NCI-H1930 (cell line): ENCODE measurements at places on chromosomes 1 and 21.
A peak's percentile ranks its signal among the peaks of the same experiment; 100 is the strongest.

GRCh38 chr1:151839457-151840403 lies at the start of gene C2CD4D:
TSS of gene C2CD4D (minus strand) at chr1:151839820. CDS start at chr1:151838989, 831 bp downstream.
- no peak for DNase-seq

DNA sequence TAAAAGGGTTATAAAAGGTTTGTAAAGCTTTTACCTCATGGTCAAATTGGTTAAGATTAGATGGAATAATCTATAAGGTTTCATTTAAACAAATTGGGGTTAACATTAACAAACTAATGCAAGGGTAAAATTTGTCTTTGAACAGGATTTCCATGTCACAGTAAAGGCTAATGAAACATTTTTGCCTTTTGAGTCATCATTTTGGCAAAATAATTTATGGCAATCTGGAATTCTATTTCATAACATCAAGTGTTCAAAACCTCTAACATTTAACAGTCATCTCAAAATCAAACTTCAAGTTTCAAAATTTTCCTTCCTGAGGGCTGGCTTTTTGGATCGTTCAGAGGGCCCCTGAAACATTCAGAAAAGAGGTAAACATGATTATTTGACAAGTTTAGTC lies 6.6 kb upstream of the CD46 start:
- no peak for DNase-seq

- DNase-seq = no peak
These were observed 194.8 kb downstream of the EIF4G3 start for GRCh38 chr1:20981915-20982314.

DNA sequence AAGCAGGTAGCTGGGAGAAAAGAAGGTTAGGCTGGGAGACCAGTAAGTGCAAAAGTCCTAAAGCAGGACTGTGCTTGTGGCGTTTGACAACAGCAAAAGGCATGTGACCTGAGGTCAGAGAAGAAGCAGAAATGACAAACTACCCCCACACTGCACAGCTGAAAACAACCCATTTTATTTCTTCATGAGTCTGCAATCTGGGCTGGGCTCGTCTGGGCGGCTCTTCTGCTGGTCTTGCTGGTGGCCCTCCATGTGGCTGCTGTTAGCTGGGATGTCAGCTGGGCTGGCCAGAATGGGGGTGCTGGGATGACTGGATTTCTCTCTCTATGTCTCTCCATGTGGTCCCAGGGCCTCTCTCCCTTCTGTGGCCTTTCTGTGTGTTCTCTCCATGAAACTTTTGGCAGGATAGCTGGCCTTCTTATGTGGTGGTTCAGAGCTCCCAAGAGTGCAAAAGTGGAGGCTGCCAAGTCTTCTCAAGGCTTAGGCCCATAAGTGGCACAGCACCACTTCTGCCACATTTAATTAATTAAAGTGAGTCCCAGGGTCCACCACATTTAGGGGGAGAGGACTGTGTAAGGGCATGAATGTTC lies 128.6 kb downstream of the RIPK4 start:
- no peak for DNase-seq

- DNase-seq = no peak
These were observed 165.5 kb upstream of the NFIA start for GRCh38 chr1:60916906-60917305.

- no peak for DNase-seq
These were observed 68.7 kb upstream of the KLHDC7A start for GRCh38 chr1:18411820-18412641.

DNA sequence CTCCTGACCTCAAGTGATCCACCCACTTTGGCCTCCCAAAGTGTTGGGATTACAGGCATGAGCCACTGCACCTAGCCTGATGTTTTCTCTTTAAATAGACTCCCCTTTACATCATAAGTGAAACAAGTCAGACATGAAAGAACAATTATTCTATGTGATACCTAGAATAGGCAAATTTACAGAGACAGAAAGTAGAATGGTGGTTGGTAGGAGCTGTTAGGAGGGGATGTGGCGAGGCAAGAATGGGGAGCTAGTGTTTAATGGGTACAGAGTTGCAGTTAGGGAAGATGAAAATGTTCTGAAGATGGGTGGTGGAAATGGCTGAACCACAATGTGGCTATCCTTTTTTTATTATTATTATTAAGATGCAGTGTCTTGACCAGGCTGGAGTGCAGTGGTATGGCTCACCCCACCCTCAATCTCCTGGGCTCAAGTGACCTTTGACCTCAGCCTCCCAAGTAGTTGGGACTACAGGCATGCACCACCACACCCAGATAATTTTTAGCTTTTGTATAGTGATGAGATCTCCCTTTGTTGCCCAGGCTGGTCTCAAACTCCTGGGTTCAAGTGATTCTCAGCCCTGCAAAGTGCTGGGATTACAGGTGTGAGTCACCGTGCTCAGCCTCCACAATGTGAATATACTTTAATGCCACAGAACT lies 28.4 kb downstream of the ELF3 start:
- DNase-seq = no peak

DNA sequence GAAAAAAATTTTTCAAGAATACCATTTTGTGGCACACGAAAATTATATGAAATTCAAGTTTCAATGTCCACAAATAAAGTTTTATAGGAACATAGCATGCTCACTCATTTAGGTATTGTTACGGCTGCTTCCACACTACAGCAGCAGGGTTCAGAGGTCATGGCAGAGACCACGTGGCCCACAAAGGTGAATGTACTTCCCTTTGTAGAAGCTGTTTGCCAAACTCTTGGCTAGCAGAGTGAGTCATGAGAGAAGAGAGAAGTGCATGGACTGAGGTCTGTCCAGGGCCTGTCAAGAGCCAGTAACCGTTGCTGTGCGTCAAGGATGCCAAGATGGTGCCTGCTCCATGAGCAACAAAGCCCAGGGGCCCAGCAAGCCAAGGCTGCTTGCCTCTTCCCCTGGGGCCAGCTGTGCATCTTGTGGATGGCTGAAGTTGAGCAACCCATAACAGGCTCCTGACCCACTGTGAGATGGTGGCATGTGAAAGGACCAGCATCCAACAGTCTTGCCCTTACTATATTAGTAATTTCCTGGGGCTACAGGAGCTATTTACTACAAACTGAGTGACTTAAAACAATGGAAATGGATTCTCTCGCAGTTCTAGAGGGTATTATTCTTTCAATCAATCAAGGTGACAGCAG lies 64.8 kb upstream of the ATP5PO start:
- no peak for DNase-seq

DNA sequence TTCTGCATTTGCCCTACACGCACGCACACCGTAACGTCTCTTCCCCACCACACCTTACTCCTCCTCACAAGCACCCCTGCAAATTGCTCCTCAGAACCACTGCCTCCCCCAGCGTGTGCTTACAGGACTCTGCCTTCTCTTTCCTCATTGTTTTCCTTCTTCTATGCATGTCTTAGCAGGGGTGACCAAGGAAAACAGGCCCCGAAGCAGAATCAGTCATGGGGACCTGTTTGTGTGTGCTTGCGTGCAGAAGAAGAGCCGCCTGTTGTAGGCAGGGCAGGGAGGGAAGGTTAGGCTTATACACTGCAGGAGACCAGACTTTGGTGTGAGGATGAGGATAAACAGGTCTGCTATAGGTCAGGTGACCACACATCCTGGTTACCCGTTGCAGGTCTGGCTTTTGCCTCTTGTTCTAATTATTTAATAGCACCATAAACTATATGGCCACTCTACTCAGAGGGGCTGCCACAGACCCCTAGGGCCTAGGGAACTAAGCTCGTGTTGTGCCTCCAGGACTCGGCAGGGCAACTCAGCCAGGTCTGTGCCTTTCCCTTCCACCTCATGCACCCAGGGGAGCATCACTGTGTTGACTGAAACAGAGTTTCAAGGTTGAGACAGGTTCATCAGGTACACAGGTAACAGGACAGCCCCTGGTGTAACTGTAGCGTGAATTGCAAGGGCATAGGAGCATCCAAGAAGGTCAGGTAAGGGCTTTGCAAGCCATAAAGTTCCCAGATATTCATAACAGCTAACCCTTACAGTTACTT lies 60.8 kb upstream of the EPS8L3 start:
- no peak for DNase-seq

- DNase-seq = no peak
These were observed 5.0 kb downstream of the STX12 start for GRCh38 chr1:27778056-27778455.

- no peak for DNase-seq
These were observed 20.9 kb upstream of the ATP5PO start for GRCh38 chr21:33936301-33937038.

DNA sequence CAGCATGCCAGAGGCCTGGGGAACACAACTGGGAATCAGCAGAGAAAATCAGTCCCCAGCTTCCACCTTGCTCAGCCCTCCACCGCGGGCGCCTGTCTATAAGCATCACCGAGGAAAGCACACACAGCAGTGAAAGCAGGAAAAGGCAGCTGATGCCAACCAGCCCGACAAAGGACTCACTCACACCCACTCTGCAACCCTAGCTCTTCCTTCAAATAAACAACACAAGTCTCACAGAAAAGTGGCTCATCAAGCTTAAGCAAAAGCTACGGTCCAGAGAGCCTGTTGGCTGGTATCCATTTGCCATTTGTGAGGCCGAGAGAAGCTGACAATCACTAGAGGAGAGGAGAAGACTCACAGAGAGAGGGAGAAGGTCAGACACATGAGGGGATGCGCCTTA lies 27.1 kb downstream of the MRAP start:
- DNase-seq = no peak

DNA sequence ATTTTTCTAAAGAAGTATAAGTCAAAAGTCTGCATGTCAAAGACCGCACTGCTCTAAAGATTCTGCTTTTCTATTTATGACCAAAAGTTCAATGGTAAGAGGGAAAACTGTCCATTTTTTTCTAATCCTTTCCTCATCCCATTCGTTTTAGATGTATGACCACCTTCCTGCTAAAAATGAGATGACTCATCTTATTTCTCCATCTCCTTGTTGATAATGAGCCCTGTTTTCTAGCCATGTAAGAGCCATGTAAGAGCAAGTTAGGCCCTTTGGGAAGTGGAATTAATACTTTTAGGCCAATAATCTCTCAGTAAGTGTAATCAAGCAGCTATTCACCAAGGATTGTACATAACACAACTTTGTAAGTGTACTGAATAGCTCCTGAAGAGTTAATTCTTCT lies 475.6 kb upstream of the B3GALT2 start:
- no peak for DNase-seq

GRCh38 chr1:162025541-162025940 lies 1.9 kb upstream of the OLFML2B start:
- no peak for DNase-seq

DNA sequence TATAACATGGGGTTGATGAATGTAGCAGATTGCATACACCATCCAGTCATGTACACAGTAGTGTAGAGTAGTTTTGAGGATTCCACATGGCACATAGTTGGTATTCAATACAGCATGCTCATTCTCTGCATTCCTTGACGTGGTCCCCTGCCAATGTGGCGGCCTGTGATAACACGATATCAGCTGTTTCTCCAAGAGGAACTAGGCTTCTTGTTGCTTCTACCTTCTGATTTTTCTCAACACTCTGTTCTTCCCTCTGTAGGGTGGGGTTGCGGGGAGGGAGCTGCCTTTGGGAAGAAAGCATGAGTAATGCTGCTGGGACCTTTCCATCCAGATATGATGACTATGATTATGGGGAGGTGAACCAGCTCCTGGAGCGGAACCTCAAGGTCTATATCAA lies 19.4 kb downstream of the SESN2 start:
- DNase-seq = no peak

DNA sequence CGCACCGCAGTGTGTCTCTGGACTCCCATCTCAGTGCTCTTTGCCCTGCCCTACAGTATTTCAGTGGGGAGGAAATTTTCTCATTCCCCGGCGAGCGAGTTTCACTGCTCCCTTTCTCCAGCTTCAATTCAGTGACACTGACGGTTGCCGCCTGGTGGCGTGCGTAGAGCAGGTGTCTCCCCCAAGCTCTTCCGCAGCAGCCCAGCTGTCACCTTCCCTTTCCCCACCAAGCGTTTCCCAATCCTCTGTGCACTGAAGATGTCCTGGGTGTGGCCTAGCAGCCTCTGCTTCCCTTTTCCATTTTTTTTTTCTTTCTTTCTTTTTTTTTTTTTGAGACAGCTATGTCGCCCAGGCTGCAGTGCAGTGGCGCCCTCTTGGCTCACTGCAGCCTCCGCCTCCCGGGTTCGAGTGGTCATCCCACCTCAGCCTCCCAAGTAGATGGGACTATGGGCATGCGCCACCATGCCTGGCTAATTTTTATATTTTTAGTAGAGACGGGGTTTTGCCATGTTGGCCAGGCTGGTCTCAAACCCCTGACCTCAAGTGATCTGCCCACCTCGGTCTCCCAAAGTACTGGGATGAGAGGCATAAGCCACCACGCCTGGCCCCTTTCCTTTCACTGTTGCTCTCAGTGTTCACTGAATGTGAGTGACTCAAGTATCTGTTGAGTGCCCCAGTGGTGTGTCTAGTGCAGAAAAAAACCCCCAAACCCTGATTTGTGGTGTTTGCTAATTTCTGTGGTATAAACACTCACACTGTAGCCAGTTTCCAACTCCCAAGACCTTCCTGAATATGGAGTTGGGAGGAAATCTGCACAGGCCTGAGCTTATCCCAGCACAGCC lies 30.1 kb downstream of the TNFRSF1B start:
- peak; percentile 42 for DNase-seq

DNA sequence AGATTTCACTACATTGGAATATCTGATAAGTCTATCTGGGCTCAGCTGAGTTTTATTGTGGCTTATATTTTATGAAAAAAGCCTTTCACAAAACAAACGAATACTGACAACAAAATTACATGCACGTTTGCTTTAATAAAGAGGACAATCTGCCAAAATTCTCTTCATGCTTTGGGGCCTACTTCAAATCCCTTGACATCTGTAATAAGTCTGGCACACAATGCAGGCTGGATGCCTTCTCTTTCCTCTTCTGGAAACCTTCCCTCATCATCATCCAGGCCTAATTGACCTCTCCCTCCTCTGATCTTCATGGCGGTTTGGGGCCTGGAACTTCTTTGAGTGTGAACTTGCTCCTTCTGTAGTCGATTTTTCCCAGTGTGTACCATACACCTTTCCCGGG lies 70.3 kb downstream of the MAP10 start:
- DNase-seq = no peak

- DNase-seq = no peak
These were observed 171.9 kb upstream of the NR5A2 start for GRCh38 chr1:199855580-199855979.

- no peak for DNase-seq
These were observed 336.7 kb downstream of the DUSP10 start for GRCh38 chr1:221405146-221405545.

- DNase-seq = no peak
These were observed 295.0 kb downstream of the OMA1 start for GRCh38 chr1:58251430-58252073.

GRCh38 chr1:46809904-46810303 lies 11.1 kb downstream of the CYP4B1 start:
- no peak for DNase-seq
